ENCODE measurements at places on chromosomes 5 and 9. TPM values are rescaled to one million over a fixed set of nuclear protein-coding genes. Genes with fewer than 3 reads are reported as not detected.

GRCh38 chr5:109304309-109304708 lies 105.5 kb downstream of the PJA2 start:
- no peak for DNase-seq

DNA sequence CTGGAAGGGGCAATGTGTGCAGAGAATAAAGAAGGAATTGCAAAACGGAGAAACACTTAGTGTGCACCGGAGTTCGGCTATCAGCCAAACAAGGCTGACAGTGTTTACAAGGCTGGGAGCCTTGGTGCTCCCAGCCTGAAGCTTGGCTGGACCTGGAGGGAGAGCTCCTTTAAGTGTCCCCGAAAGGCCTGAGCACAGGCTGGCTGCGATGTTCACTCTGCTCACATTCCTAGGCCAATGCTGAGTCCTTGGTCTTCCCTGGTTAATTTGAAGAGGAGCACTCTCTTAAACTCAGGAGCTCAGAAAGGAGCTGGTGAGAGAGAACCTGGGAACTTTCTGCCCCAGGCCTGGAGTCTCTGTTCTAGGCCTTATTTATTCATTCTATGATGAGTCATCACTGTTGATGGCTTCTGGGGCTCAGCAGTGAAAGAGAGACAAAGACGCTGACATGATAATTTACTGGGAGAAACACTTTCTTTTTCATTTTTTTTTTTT lies 88.6 kb upstream of the MYO10 start:
- no peak for DNase-seq

GRCh38 chr9:121232251-121232650 lies 30.6 kb upstream of the RAB14 start:
- DNase-seq, result no peak

GRCh38 chr5:58410441-58410840 lies 49.4 kb downstream of the PLK2 start:
- no peak for DNase-seq

DNA sequence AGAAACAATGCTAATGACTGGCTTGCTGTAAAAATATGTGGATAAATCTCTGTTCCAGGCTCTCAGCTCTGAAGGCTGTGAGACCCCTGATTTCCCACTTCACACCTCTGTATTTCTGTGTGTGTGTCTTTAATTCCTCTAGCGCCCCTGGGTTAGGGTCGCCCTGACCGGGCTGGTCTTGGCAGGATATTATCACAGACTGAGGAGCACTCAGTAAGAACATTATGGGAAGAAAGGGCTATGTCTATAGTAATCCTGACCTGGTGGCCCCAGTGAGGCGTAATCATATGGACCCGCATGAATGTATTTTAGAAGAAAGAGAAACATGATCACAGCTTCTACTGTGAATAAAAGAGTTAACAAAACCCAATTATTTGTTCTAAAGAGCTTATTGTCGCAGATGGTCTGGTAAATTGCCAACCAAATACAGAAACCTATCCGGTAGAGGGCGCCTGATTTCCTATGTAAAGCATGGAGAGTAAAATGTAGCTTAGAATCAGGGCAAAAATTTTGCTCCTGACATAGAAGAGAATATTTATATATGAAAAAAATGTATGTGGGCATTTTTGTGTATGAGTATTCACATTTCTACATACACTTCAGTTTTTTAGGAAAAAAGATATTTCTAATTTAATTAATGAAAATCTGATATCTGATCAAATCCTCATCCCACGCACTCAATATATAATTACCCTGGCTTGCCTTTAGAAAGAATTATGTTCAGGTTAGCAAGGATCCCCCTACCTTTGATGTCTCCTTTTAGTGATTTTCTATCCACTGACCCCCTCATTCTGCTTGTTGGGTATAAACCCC lies 5.8 kb upstream of the IFNA1 start:
- DNase-seq, result peak; percentile 28

DNA sequence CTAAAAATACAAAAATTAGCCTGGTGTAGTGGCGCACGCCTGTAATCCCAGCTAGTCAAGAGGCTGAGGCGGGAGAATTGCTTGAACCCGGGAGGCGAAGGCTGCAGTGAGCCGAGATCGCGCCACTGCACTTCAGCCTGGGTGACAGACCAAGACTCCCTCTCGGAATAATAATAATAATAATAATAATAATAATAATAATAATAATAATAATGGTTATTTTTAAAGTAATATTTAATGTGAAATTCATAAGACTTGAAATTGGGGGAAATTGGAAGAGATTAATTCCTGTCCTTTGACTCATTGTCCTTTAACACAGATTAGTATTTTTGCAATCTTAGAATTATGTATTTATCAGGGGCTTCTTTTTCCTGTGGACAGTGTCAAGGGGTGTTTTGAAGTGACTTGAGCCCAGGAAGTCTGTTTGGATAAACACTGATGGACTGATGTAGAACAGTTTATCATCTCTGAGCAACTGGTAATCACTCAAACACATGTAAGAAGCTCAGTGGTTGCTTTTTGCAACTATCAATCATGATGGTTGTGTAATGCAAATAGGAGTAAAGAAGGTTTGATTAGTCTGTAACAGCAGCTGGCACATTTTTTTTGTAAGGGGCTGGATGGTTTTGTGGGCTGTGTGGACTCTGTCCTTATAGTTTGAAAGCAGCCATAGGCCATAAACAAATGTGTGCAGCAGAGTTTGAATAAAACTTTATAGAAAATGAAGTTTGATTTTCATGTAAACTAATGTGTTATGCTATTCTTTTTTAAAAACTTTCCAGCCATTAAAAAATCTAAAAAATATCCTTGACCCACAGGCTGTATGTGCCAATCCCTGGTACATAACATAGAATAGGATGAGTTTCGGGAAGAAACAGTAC lies 93.5 kb downstream of the F2RL2 start:
- DNase-seq, result no peak

DNA sequence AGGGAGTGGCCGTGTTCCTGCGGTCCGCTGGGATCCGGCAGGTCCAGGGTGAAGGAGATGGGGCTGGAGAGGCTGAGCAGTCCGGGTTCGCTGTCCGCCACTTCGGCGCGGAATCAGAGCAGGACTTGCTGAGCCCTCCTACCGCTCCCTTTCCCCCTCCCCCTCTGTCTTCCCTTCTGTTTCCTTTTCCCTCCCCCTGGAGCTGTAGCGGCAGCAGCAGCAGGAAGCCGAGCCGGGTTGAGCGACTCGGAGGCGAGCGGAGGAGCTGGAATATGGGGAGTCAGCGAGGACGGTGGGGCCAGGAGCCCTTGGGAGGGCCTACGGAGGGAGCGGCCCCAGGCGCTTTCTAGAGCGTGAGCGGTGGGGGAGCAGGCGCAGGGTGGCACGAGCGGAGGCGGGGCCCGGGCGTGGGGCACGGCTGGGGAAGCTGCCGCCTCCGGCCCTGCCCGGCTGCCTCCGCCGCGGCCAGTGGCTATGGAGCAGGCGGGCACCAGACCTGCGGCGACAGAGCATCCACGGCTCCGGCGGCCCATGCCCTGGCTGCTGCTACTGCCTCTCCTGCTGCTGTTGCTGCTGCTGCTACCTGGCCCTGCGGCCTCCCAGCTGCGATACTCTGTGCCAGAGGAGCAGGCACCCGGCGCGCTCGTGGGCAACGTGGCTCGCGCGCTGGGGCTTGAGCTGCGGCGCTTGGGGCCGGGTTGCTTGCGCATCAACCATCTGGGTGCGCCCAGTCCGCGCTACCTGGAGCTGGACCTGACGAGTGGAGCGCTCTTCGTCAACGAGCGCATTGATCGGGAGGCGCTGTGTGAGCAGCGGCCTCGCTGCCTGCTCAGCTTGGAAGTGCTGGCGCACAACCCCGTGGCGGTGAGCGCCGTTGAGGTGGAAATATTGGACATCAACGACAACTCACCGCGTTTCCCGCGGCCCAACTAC lies at the start of gene PCDHAC2:
TSS of gene PCDHAC2 (plus strand) at position 184 of the 933 bp plus-strand sequence. CDS start at position 475, 291 bp downstream.
- no peak for DNase-seq

DNA sequence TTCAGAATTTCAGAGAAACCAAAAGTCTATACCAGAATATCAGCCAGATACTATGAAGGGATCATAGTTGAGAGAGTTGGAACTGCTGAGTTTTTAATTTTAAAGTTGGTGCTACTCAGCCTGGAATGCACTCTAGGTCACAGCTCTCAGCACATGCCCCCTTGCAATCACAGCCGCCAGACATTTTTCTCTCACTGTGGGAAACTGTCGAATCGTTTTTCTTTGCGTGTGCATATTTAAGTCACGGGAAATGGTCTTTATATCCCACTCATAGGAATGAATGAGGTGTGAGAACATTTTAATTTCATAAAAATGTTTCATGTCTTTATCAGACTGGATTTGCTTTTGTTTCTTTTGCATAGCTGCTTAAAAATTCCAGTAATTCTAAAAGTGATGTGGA lies 12.2 kb upstream of the SPDL1 start:
- no peak for DNase-seq

- DNase-seq, result no peak
Measured at GRCh38 chr5:75235711-75236110, 967 bp downstream of the ANKRD31 start.

- no peak for DNase-seq
Measured at GRCh38 chr5:33531824-33532223, 91.1 kb downstream of the TARS1 start.

- DNase-seq, result peak; percentile 41
Measured at GRCh38 chr5:141508798-141509611, 20.1 kb downstream of the PCDHGC5 start.

GRCh38 chr5:100787648-100788047 lies 115.4 kb downstream of the ST8SIA4 start:
- no peak for DNase-seq

Gene MYOZ3
- not detected for total RNA-seq

Gene LCN9
- total RNA-seq, result not detected

Gene PITX1
- 7.5 TPM for total RNA-seq

Gene GPR21
- not detected for total RNA-seq

Gene IFNA2
- total RNA-seq, result not detected

Gene PCDHA4
- 7.9 TPM for total RNA-seq

Gene SMAD5
- total RNA-seq, result 14.2 TPM

Gene DRD1
- not detected for total RNA-seq
